ENCODE measurements at places on chromosomes 3 and 15.

GRCh38 chr15:63344731-63345390, 36.8 kb downstream of the CA12 start:
- no peak for DNase-seq

DNA sequence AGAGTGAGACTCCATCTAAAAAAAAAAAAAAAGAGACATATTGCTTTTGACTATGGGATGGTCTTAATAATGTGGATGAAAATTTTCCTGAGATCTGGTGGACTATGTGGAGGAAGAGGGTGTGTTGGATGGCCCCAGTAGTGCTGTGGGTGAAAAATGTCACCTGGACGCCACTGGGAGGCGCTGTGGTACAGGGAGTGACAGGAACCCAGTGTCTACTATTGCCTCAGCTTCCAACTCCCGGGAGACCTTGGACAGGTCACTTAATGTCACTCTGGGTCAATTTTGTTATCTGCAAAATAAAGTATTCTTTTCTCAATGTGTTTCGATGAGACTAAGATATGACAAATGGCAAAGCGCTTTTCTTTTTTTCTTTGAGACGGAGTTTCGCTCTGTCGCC, 27.7 kb upstream of the DCP1A start:
- peak; percentile 58 for DNase-seq

- no peak for DNase-seq
Observed at GRCh38 chr15:60118626-60119025, 114.5 kb downstream of the FOXB1 start.

GRCh38 chr3:38640661-38641452, 8.6 kb downstream of the SCN5A start:
- peak; percentile 73 for DNase-seq

DNA sequence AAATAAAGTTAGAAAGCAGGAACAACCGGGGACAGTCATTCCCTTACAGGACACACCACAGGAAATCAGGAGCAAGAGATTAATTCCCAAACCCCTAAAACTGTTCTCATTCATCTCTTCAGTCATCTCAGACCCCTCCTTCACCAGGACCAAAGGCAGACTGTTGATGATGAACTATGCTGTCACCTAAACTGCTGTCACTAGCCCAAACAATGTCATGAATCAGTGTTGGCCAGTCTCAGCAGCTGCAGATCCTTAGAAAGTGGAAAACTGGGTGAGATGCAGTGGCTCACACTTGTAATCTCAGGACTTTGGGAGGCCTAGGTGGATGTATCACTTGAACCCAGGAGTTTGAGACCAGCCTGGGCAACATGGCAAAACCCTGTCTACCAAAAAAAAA, 909.6 kb downstream of the ROBO1 start:
- no peak for DNase-seq

- DNase-seq = no peak
Observed at GRCh38 chr15:25905140-25905539, 42.0 kb upstream of the ATP10A start.

GRCh38 chr3:57164217-57164656, 916 bp downstream of the IL17RD start:
- peak; percentile 79 for DNase-seq

GRCh38 chr3:160049988-160050387, 61.4 kb downstream of the IL12A start:
- no peak for DNase-seq

DNA sequence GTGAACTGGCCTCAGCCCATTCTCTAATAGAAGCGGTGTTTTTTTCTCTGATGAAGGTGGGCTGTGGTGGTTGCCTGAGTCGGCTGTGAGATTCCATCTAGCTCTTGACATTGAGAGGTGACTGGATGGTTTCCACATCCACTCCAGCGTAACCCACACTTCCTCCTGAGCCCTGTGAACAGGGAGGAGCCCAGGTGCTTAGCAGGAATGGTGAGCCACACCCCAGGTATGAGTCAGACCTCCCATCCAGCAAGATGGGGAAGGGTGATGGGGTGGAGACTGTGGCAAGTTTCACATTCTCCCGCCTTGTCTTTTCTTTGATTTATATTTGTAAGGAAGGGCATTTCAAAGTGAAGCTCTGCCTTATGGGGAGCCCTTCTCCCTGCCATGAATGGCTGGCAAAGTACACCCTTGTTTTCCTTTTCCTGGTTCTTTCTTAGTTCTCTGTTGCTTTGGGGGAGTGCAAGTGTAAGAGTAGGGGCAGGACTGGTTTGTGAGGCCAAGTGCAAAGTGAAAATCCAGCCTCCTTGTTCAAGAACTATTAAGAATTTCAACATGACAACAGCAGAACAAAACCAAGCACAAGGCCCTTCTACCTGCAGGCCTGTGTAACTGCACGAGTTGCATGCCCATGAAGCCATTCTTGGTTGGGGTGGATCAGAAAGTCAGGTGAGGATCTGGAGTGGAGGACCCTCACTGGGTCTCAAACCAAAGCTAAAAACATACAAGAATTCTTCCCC, 4.6 kb upstream of the TPRG1 start:
- no peak for DNase-seq

GRCh38 chr3:46545818-46546630, 20.1 kb downstream of the LRRC2 start:
- no peak for DNase-seq

- DNase-seq = no peak
Observed at GRCh38 chr3:193656445-193656844, 63.4 kb downstream of the OPA1 start.

- DNase-seq = no peak
Observed at GRCh38 chr15:71256934-71257664, 141.8 kb downstream of the THSD4 start.

GRCh38 chr15:58087871-58088270, 22.4 kb upstream of the ALDH1A2 start:
- DNase-seq = no peak

GRCh38 chr3:125683067-125683829, 88.0 kb upstream of the OSBPL11 start:
- no peak for DNase-seq

DNA sequence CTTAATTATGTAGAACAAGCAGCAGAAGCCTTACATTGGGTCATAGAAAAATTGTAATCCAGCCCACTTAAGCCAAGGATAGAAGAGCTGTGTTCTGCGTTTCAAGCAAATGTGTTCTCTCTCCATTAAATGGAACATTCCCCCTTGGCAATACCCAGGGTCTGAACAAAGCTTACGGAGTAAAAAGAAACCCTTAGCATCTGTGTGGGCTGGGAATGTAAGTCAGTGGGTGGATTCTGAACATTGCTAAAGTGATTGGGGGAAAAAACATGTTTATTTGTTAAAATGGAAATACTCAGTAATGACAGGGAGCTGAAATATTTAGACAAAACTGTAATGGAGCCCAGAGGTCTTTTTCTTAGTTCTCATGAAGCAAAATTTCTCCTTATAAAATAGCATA, 147.4 kb downstream of the DUT start:
- DNase-seq = no peak

DNA sequence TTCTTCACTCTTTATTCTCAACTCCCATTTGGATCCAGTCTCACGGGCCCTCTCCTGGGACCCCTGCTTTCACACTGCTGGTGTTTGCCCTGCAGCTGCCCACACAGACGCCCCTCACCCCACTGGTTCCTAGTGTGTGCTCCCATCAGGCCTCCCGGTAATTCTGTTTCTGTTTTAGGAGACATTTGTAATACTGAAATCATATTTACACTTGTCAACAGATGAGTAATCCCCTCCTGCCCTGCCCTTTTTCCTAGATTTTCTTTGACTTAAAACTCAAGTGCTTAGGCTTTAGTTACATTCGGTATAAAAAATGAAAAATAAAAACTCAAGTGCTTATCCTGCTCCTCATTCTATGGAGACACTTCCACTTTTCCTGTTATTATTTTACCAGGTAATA, 18.4 kb upstream of the ABTB1 start:
- DNase-seq = no peak

GRCh38 chr3:134317106-134317947, 56.9 kb downstream of the AMOTL2 start:
- no peak for DNase-seq

GRCh38 chr3:64454179-64454578, 228.9 kb upstream of the PRICKLE2 start:
- DNase-seq = no peak

DNA sequence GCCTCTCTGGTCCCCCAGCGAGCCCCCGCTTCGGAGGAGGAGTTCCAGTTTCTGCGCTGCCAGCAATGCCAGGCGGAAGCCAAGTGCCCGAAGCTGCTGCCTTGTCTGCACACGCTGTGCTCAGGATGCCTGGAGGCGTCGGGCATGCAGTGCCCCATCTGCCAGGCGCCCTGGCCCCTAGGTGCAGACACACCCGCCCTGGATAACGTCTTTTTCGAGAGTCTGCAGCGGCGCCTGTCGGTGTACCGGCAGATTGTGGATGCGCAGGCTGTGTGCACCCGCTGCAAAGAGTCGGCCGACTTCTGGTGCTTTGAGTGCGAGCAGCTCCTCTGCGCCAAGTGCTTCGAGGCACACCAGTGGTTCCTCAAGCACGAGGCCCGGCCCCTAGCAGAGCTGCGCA, 3.5 kb downstream of the PML start:
- no peak for DNase-seq

GRCh38 chr15:36370731-36371112, 208.7 kb upstream of the CDIN1 start:
- no peak for DNase-seq

DNA sequence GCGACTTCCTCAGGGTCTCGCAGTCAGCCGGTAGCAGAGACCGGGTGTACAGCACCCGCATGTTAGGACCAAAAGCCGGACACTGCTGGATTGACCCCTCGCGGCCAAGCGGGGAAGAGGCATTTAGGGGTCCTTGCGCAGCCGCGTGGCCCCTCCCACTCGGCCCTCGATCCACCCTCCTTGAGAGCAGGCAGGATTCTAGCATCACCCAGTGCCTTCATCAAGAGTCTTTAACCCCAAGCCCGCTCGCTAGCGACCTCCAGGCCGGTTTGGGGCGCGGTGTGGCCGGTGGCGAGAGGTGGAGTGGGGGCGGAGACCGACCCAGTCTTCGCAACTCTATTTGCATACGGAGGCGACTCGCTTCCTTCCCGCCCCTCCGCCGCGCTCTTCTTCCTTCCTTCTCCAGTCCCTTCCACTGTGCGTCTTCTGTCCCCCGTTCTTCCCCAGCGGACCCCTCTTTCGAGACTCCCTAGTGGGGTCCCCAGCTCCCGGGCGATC, at the start of gene ST6GAL1:
TSS of gene ST6GAL1 (plus strand) at position 384 of the 498 bp plus-strand sequence. CDS start 112,178 bp downstream, outside the sequence.
- DNase-seq = peak; percentile 94

GRCh38 chr15:88018869-88019641, 237.5 kb downstream of the NTRK3 start:
- DNase-seq = no peak

DNA sequence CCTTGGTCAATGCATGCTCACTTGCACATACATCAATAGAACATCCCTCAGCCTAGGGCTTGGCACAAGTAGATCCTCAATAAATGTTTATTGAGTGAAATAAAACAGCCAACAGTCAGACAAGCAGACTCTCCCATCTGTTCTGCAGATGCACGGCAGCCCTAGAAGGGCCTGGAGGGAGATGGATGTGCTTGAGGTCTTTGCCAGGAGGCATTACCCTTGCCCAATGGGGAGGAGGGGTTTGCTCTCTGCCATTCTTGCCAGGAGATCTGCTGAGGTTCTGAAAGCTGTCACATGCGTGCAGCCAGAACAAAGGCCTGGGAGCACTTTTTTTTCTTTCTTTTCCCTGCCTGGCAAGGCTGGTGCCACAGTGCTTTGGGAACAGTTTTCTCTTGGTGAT, 349.3 kb upstream of the THRB start:
- DNase-seq = no peak

All from retina (tissue), 1 donor.